ENCODE measurements at places on chromosomes 3 and 15.

GRCh38 chr3:114506591-114507300, 212.9 kb downstream of the TIGIT start:
- no peak for DNase-seq

- DNase-seq: no peak
Observed at GRCh38 chr3:114586119-114586518, 292.3 kb downstream of the TIGIT start.

DNA sequence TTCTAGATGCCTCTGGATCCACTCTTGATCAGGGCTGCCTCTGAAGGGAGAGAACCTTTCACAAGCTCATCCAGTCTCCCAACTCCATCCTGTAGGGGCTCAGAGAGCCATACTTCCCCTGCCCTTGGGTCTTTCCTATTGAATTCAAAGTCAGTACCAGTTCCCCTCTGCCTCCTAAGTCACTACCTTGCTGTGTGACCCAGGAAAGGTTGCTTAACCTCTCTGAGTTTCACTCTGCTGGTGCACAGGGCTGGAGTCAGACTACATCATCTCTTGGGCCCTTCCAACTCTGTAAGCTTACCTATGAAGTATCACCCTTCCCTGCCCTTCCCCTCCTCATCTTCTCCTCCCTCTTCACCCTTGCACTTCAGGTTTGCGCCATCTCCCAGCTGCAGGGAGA, 117.9 kb downstream of the MEGF11 start:
- DNase-seq: no peak

- no peak for DNase-seq
Observed at GRCh38 chr15:68508485-68509189, 70.2 kb upstream of the CORO2B start.

DNA sequence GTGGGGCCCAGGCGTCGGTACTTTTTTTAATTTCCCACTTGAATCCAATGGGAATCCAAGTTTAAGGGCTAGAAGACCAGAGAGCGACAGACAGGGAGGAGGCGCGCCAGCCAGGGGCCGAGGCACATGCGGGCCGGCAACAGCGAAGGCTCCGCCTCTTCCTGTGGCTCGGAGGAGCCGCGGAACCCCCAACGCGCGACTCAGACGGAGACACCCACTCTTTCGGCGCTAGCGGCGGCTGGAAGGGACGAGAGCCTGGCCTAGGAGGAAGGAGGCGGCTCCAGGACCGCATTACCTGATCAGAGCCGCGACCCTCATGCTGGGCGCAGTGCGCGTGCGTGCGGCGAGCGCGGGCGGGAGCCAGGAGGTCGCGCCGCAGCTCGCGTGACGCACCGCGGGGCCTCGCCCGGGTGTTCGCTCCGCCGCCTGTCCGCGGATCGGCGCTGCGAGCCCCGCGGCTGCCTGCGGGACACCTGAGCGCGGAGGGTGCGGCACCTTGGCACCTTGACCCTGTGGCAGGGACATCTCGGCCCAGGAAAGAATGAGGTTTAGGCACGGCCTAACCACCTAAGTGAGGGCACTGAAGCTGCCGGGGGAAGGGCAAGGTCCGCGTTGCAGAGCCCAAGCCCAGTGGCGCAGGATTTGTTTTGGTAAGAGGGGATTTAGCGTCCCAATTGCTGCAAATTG, at the start of gene DPH6:
Gene DPH6, minus strand, starts transcription at position 342 of the 687 bp plus-strand sequence. Its CDS starts 24 bp downstream, at position 318.
- DNase-seq: peak; percentile 84
